ENCODE measurements at places on chromosomes 1 and 21.

DNA sequence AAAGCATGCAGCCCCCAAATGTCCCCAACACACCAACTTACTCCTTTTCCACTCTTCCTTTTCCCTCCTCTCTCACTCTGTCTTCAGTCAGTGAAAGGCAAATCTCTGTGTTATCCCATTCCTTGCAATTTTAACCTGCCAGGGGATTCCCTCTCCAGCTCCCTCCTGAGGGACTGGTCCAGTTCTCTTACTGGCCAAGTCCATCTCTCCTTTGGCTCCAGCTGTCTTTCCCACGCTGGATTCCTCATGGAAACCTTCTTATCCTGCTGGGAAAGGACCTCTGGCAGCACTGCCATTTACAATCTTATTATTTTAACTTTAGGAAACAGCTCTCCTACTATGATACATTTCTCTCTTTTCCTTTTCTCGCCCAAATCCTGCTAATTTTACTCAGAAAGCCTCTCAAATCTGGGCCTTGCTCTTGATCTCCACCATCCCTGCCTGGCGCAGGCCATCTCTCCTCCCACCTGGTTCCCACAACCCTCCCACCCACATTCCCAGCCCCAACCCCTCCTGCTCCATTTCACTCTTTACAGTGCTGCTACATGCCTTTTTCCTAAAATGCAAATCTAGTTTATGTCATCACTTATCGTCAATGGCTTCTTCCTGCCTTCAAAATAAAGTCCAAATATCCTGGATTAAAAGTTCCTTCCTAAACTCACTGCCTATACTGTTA is 72.7 kb upstream of the CNN3 start:
- DNase-seq: no peak

- DNase-seq: no peak
Observed at GRCh38 chr1:206717674-206717989, 32.9 kb downstream of the MAPKAPK2 start.

DNA sequence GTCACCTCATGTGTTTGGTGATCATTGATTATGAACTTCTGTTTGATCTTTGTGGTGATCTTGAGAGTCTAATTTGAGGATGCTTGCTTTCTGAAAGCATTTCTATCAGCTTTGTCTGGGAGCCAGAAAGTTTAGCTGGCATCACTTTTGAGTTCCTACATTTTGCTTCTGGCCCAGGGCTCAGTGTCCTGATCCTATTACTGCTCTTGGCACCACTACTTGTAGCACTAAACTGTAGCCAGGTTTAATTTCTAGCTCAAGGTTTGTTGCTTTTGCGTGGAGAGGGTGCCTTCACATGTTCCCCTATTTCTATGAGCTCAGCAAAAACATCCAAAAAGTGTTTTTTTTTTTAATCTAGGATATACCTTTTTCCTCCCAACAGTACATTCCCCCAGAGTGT is 9.3 kb downstream of the TTC3 start:
- DNase-seq: no peak

DNA sequence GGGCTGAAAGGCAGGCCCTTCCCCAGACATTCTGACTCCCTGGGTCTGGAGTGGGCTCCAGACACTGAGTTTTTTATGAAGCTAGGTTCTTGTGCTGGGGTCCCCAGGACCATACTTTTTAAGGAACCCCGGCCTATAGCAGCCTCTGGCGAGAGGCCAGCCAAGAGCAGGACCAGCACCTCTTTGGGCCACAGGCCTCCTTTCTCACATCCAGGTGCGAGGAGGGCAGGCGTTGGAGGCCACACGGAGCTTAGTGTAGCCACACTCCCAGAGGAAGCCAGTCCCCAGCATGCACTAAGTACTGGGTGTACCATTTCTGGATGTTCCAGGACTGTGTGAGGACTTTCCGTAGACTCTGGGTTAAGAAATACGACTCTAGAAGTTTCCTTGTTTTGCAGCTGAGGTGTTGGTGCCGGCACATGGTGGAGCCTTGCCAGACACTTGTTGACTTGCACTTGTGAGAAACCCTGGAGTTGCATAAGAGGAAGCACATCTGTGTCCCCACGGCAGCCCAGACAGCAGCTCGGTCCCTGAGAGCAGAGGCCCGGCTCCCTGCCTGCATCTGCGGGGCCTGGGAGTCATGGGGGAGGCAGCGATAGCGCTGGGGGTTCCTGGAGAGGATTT is 122.2 kb upstream of the VAMP3 start:
- no peak for DNase-seq

DNA sequence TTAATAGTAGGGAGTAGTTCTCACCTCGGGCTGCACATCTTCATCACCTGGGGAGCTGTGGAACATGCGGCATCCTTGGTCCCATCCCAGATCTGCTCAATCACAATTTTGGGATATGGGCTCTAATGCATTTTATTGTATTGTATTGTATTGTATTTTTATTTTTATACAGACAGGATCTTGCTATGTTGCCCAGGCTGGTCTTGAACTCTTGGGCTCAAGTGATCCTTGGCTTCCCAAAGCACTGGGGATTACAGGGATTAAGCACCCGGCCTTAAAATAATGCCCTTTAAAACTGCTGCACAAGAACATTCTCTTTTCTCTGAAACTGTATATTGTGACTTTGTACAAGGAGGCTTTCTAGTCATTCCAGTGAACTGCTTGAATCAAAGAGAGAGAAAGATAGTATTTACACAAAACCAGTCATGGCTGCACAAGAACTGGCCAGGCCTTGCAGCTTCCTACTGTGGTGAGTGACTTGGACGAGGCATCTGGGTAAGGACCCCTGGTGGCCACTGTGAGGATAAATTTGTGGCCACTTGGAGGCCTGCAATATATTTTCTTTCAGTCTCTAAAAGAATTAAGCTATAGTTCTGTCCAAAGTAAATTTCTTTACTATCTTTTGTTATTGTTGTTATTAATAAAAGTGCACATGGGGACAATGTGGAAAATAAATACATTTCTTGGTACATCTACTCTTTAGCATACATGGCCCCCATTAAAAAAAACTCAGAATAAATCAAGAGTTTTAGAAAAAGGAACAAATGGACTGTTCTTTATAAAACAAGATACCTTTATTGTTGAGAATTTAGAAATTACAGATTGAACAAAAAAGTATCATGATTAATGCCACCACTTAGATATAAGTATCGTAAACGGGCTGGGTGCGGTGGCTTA is 48.0 kb downstream of the TBCE start:
- DNase-seq: peak; percentile 15

DNA sequence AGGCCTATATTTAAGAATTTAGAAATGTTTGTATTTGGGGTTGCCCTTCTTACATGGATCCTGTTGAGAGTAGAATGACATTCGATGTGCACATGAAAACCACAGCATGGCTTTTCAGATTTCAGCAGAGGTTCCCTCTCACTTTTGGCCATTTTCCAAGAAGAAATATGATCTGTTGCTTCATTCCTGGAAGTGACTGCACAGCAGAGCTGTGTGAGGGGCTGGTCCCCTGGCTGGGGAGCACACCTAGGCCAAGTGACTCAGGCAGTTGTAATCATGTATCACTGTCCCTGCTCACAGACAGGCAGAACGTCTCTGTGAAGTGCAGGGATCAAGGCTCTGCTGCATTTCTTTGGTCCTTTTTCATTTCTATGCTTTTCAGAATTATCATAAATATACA is 32.3 kb downstream of the AGT start:
- no peak for DNase-seq

GRCh38 chr1:52554267-52554640 is 1.4 kb upstream of the TUT4 start:
- DNase-seq: no peak

DNA sequence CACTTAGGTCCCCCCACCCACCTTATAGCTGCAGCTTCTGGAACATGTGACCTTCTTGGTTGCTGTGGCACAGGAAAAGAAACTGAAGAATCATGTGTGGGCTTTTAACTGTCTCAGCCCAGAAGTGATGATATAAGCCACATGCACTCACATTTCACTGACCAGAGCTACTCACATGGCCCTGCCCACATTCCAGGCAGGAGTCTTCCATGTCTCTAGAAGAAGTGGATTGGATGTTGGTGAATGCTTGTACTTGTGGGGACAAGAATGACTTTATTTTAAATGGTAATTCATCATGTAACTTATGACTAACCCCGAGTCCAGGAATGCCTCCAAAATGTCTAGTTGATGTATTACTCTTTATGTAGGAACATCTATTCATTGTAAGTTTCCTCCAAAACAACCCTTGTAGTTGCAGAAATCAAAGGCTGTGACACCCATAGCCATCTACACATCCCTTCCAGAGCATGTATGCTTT is 15.8 kb upstream of the CAMK1G start:
- no peak for DNase-seq

DNA sequence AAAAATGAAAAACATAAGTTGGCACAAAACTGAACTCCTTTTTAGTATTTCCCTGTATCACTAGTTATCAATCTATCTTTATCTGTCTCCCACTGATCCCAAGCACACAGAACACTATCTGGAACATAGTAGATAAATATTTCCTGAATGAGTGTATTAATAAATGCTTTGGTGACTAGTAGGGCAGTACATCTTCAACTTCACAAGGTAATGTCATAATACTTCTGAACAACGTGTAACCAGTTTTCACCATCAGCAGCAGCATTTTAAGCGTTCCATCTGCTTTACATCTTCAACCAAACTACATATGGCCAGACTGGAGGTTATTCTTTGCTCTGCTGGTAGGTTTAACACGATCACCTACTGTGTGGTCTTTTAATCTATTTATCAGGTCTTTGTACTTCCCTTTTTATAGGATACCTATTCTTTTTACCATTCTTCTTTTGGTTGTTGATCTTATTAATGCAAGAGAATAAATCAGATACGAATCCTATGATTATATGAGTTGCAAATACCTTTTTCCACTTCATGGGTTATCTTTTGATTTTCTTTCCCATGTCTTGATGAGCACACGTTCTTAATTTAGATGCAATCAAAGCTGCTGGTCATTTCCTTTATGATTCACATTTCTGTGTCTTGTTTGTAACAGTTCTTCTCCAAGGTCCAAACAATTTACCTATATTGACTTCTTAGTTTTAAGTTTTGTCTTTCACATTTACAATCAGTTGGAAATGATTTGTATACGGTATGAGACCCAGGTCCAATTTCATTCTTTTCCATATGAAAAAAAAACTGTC is 16.3 kb downstream of the GPBP1L1 start:
- no peak for DNase-seq

GRCh38 chr1:4397196-4397595 is 257.2 kb upstream of the AJAP1 start:
- DNase-seq: no peak

DNA sequence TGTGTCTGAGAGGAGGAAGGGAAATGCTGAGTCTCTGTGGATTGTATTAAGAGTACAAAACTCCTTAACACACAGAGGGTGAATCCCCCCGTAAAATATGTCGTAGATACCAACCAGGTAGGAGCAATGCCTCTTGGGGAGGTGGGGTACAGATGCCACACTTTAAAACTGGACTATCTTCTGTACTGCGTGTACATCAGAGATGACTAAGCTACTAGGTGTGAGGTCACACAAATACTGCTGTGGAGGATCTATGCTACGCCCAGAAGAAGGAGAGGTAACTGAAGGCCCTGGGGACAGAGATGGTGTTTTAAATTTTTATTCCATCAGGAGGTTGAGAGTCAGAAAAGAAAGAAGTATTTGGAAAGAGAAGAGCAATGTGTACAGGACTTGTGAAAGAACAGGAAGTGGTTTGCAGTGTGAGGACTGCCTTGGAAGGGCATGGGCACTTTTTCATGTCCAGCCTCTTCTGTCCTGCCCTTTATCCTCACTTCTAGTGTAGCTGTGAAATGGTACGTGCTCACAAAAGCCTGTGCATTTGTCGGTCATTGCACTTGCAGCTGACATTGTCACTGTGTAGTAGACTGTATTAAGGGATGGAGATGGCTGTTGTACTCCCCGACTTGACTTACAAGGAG is 287.8 kb upstream of the CHRM3 start:
- DNase-seq: no peak

- DNase-seq: no peak
Observed at GRCh38 chr1:61051443-61051718, 31.0 kb upstream of the NFIA start.

GRCh38 chr1:36350659-36351226 is 27.3 kb upstream of the EVA1B start:
- no peak for DNase-seq

DNA sequence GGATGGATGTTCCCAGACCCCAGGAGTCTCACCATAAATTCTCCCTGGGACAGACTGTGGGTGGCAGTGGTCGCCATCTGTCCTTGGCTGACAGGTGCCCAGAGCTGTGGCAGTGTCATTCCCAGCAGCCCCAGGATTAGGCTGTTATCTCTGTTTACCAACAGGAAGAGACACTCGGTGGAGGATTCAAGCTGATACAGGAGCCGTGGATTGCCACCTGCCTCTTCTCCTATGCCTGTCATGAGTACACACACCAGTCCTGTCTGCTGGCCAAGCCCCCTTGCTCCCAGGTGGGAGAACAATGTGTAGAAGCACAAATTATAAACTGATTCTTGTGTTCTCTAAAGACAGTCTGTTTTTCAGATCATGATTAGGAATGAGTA is 152.6 kb downstream of the ETS2 start:
- DNase-seq: no peak

- DNase-seq: no peak
Observed at GRCh38 chr1:6148497-6149241, 31.5 kb downstream of the CHD5 start.

- DNase-seq: no peak
Observed at GRCh38 chr1:213423605-213424004, 372.6 kb downstream of the RPS6KC1 start.

GRCh38 chr1:183194527-183195141 is 8.6 kb downstream of the LAMC2 start:
- peak; percentile 71 for DNase-seq

- DNase-seq: no peak
Observed at GRCh38 chr1:180672105-180672504, 40.3 kb downstream of the XPR1 start.

GRCh38 chr21:25487046-25487594 is 120.2 kb downstream of the MRPL39 start:
- peak; percentile 96 for DNase-seq

DNA sequence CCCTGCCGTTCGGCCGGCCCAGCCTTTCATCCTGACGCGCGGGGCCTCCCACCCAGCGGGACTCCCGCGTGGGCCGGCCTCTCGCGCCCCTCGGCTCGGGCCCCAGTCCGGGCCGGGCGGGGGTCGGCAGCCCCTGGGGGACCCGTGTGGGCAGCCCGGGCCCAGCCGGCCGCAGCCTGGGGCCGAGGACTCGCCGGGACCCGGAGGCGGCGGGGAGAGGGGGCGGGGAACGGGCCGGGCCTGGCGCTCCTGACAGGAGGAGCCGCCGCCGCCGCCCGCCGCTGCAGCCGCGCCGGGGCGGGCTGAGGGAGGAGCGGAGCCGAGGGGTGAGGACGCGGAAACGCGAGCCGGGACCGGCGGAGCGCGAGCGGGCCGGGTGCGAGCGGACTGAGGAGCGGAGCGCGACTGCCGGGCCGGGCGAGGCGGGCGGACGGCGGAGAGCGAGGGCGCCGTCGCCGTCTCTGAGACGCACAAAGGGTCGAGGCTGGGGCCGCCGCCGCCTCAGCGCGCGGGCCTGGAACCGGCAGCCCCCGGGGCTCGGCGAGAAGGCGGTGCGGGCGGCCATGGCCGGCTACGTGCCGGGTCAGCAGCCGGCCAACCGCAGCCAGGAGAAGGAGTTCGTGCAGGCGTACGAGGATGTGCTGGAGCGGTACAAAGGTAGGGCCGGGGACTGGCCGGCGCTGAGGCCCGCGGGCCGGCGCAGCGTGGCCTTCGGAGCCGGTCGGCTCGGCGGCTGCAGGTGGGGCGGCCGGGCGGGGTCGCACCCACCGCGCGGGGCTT is 79.1 kb downstream of the NDUFS5 start:
- DNase-seq: no peak

GRCh38 chr1:198641966-198642668 is 3.3 kb downstream of the PTPRC start:
- no peak for DNase-seq

- DNase-seq: no peak
Observed at GRCh38 chr21:15820852-15821379, 91.1 kb downstream of the USP25 start.

GRCh38 chr1:13540866-13541265 is 27.1 kb upstream of the LRRC38 start:
- DNase-seq: no peak

Measured in GM12878 (cell line).